Activated T-cell treated with anti-CD3 and anti-CD28 coated beads, Interleukin-2, amount 50 U/mL, for 48 hours (primary cell): ENCODE measurements at places on chromosomes 12 and 14.

DNA sequence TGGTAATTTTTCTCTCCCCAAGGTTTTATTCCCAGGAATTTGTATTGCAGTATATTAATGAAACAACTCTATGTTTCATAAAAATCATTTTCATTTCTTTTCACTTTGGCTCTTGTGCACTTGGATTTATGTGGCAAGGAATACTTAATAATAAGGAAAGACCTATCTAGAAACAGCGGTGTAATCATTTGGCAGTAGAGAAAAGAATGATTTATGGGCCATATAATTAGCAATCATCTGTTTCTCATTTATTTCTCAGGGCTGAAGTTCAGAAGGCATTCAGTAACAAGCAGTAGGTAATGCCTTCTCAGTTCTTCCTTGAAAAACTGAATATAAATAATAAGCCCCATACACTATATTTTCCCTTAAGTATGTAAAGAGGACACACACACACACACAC, 172.6 kb downstream of the ANO4 start:
- no peak for DNase-seq

DNA sequence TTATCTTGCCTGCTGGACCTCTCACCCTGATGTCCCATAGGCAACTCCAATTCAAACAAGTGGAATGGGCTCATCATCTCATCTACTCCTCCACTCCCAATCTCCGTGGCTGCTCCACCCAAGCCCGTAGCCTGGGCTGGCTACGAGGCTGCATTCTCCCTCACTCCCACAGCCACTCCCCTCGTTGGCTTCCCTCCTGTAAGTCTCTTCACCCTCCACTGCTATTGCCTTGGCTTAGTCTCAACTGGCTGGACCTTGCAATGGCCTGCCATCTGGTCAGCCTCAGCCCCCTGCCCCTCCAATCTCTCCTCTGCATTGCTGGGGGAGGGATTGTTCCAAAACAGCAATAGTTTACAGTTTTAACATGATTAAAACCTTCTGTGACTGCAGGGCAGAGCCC, 44.4 kb upstream of the PELI2 start:
- DNase-seq = no peak

GRCh38 chr14:49017447-49017846, 568.7 kb downstream of the RPS29 start:
- no peak for DNase-seq

- no peak for DNase-seq
These were observed 116.4 kb downstream of the SLC2A13 start for GRCh38 chr12:39989501-39989900.

GRCh38 chr14:67331368-67332125, 28.1 kb downstream of the ATP6V1D start:
- no peak for DNase-seq

DNA sequence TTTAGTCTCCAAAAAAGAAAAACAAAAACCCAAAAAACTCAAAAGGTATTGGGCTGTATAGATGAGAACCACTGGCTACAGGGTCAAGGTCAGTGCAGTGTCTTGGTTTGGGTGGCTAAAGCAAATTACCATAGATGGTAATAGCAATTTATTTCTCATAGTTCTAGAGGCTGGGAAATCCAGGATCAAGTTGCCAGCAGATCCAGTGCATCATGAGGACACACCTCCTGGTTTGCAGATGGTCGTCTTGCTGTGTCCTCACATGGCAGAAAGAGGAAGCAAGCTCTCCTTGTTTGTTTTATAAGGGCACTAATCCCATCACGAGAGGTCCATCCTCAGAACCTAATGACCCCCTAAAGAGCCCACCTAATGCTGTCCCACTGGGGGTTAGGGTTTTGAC, 11.2 kb downstream of the COX14 start:
- peak; percentile 14 for DNase-seq

- no peak for DNase-seq
These were observed 158.5 kb upstream of the RTL1 start for GRCh38 chr14:101062065-101062450.

- no peak for DNase-seq
These were observed 11.7 kb downstream of the TNFRSF1A start for GRCh38 chr12:6330192-6330591.

GRCh38 chr12:113640837-113641236, 169.2 kb upstream of the LHX5 start:
- DNase-seq = no peak

DNA sequence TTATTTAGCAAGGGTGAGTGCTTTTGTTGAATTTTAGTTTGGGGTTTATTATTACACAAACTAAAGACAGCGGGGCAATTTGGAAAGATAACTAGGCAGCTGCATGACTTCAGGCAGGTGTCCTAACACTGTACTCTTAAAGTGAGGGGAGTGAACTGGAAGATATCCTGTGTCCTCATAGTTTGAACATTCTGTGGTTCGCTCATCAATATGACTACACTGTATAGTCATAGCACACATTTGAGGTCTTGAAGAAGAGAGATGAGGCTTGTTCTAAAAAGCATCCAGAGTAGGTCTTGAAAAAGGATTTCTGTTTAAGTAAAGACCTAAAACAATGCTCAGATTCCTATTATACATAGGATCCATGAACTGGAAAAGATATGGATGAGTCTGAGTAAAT, 1.7 kb upstream of the MAP3K9 start:
- DNase-seq = no peak

- no peak for DNase-seq
These were observed 144.8 kb downstream of the ASCL1 start for GRCh38 chr12:103102225-103102744.

- no peak for DNase-seq
These were observed 70.6 kb downstream of the PTHLH start for GRCh38 chr12:27901959-27902358.

DNA sequence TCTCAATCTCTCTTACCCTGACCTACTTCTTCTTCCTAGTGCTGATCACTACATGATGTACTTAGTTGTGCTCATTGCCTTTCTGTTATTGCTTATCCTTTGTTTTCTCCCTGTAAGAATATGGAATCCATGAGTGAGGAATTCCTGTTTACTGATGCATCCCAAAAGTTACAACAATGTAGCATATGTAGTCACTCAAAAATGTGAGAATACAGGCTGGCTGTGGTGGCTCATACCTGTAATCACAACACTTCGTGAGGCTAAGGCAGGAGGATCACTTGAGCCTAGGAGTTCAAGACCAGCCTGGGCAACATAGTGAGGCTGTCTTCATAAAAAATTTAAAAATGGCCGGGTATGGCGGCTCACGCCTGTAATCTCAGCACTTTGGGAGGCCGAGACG, 8.0 kb upstream of the WDR20 start:
- DNase-seq = no peak

- no peak for DNase-seq
These were observed 229.0 kb downstream of the SLC41A2 start for GRCh38 chr12:104729091-104729490.

- no peak for DNase-seq
These were observed 12.2 kb downstream of the MMP14 start for GRCh38 chr14:22848351-22849164.

DNA sequence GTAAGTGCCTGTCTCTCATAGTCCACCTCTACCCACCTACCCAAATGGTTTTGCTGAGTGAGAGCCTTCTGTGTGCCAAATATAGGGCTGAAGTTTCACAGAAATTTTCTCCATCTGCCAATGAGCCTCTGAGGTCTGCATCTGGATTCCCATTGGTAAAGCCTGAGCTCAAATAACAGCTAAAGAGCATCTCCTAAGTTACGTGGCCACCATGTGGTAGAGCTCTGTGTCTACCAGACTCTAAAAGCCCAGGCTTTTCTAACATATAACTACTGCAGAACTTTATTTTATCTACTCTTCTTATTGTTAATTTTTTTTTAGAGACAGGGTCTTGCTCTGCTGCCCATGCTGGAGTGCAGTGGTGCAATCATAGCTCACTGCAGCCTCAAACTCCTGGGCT, 16.0 kb downstream of the AMDHD1 start:
- DNase-seq = no peak

GRCh38 chr12:6935371-6936193, 7.8 kb downstream of the ATN1 start:
- no peak for DNase-seq

DNA sequence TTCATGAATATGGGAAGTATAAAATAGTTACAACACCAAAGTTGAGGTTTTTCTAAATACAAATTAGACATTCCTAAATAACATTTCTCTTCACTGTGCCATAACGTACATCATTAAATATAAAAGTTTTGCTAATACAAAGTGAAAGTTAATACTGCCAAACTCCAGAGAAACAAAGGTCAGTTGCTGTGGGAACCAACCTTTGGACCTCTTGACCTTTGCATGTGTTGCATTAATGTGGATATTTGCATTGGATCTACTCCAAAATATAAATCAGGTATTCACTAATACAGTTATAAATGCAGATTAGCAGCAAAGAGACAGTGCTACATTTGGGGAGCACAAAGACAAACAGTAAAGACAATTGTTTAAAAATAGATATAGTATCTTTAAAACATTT, 366.0 kb upstream of the USP15 start:
- no peak for DNase-seq

- DNase-seq = no peak
These were observed 18.1 kb upstream of the DUSP6 start for GRCh38 chr12:89370421-89370831.

GRCh38 chr12:85155791-85156190, 119.6 kb downstream of the LRRIQ1 start:
- DNase-seq = no peak

GRCh38 chr12:127970491-127970890, 296.5 kb upstream of the TMEM132C start:
- DNase-seq = no peak

GRCh38 chr12:68377881-68378280, 45.7 kb upstream of the MDM1 start:
- DNase-seq = no peak

DNA sequence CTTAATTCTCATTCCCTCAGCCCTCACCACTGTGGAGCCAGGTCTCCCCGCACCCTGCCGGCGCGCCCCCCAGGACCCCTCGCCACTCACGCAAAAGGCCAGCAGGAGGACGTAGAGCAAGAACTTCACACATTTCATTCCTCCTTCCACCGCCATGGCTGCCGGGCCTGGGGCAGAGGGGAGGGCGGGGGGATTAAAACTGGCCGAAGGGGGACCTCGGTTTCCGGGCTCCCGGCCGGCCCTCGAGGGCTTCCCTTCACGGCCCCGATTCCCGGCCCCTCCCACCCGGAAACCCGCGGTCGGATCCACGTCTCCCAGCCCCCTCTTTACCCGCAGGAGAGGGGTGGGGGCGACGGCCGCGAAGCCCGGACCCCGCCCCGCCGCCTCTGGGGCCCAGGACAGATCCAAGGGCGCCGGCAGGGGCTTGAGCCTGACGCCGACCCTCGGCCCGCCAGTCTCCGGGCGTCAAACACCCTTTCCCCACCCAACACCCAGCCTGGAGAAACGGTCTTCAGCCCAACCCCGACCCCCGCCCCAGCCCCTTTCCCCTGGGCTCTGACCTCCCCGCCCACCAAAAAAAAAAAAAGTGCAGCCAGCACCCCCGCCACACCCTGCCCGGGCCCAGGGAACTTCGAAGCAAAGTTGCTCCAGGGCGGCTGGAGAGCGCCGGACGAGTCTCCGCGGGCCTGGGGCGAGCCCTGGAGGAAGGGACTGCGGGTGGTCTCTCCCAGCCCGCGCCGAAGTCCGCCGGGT, 447 bp downstream of the CD63 start:
- no peak for DNase-seq

- DNase-seq = no peak
These were observed 331.9 kb upstream of the SOX5 start for GRCh38 chr12:24281341-24281740.

GRCh38 chr14:20262642-20263128, 23.6 kb downstream of the OR11H4 start:
- DNase-seq = no peak

- no peak for DNase-seq
These were observed 34.1 kb upstream of the TDRD9 start for GRCh38 chr14:103894034-103894722.

DNA sequence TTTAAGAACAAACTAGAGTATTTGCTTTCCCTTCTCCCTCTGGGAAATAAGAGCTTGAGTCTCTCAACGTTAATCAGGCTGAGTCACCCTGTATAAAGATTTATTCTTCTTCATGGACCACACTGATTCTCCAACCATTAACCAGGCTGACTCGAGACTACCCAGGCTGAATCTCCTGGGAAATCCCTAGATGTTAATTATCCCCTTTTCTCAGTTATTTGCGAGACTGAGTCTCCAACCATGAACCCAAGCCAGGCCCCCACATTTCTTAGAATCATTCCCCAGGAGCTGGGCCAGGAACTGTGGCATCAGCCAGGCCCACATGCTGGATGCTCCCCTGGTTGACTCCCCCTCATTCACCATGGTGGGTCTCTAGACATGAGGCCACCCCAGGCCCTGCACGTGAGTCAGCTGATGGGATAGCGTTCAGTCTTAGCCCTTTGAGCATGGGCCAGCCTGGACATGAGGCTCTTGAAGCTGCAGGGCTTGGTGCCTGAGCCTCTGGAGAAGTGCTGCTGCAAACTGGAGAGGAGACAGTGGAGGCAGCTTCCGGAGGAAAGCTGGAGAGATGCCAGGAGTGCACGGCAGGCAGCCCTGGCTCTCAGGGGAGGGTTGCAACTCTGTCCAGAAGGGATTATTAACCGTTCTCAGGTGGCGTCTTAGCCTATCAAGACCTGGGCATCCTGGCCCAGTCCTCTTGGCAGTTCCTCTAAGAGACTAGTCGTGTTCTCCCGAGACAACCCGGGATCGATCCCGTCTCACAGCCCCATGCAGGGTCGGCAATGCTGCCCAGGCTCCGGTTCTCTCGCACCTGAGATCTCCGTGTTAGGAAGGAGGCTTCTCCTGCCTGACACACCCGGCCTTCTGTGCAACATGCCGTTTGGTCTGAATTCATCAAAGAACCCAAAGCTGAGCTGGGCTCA, 296.6 kb downstream of the ADGRD1 start:
- no peak for DNase-seq

GRCh38 chr12:68037616-68038255, 48.5 kb downstream of the IFNG-AS1 start:
- DNase-seq = no peak

DNA sequence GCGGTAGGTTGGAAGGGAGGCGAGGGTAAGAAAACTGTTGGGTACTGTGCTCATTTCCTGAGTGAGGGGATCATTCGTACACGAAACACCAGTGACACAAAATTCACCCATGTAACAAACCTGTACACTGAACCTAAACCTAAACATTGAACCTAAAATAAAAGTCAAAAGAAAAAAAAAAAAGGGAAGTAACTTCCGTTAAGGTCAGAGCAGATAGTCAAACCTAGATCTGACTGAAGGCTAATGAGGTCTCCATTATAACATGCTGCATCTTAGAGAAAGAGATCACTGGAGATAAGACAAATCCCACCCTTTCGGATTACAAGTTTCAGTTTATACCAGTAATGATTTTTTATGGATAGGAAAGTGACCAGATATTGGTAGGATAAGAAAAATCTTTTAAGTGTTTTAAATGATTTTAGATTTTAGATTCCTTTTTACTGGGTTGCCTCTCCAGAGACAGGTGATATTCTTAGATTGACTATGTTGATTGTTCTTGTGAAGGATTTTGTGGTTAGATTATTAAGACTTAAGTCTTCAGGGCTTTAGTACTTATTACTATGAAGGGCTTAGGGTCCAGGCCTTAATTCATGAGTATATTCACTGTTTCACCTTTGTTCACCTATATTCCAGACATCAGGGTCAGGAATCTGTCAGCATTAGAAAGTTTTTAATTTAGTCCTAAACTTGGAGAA, 11.2 kb upstream of the NCKAP1L start:
- DNase-seq = no peak
